Activated CD4-positive, alpha-beta memory T cell treated with anti-CD3 and anti-CD28 coated beads, Interleukin-2, amount 10 ng/mL, durations not matched to agents 7 days and 5 days (primary cell): ENCODE measurements at places on chromosomes 16 and 17. TPM values are rescaled to one million over a fixed set of nuclear protein-coding genes. Genes with fewer than 3 reads are reported as not detected.

GRCh38 chr17:49404361-49404760 lies 10.3 kb downstream of the PHB1 start:
- no peak overlapping the region for H3K4me3 ChIP-seq
- H3K36me3 ChIP-seq = peaks cover 60% of the 10 kb centered on the region
- peak overlapping the region; percentile 59 for H3K27ac ChIP-seq
- H3K27me3 ChIP-seq = no peaks in the 10 kb centered on the region

DNA sequence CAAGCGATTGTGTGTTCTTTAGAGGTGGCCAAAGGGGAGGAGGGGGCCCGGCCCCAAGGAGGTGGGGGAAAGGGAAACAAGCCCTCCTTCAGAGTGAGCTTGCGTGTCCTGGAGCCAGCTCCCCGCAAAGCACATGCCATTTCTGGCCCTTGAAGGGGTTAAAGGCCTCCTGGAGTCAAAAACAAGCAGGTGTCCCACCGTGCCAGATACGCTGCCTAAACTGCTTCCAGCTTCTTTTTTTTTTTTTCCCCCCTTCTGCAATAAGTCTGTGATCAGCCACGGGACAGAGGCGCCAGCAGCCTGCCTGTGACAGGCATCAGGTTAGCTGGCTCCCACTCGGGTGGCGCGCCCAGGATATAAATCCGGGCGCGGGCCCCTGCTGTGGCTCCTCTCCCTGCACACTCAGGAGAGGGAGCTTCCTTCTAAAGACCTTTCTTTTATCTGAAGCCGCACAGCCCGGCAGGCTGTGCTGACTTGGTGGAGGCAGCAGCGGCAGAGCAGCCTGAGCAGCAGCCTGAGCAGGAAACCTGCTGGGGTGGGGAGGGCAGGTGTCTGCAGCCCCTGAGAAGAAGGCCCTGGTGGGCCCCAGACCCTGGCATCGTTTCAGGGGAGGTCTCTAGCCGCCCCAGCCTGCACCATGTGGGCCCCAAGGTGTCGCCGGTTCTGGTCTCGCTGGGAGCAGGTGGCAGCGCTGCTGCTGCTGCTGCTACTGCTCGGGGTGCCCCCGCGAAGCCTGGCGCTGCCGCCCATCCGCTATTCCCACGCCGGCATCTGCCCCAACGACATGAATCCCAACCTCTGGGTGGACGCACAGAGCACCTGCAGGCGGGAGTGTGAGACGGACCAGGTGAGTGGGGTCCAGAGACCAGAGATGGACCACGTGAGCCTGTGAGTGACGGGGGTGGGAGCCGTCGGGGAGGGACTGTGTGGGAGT lies at the start of gene WFIKKN2:
WFIKKN2 (plus strand) TSS at position 286 of the 934 bp plus-strand sequence; CDS start at position 638, 352 bp downstream.
- no peak for DNase-seq
- H3K4me3 ChIP-seq = no peak within 1 kb of the TSS
- peaks cover 19% of the 10 kb centered on the region for H3K27me3 ChIP-seq
- no peak within 1 kb of the TSS for H3K27ac ChIP-seq
- no peaks in the 10 kb centered on the region for H3K4me1 ChIP-seq
- no peaks in the 10 kb centered on the region for H3K36me3 ChIP-seq

Gene CTF1
- total RNA-seq = 0.25 TPM

- peaks cover 64% of the 10 kb centered on the region for H3K36me3 ChIP-seq
- H3K4me1 ChIP-seq = no peaks in the 10 kb centered on the region
- H3K4me3 ChIP-seq = no peak overlapping the region
Observed at GRCh38 chr17:41885733-41886132, 20.5 kb upstream of the KLHL11 start.

Gene AOC3
- total RNA-seq = 0.53 TPM
